Gastrocnemius medialis (tissue), 4 donors: ENCODE measurements at places on chromosomes 16 and 17. TPM values are rescaled to one million over a fixed set of nuclear protein-coding genes. Genes with fewer than 3 reads are reported as not detected.

Gene FLOT2
- 15.3 TPM for total RNA-seq

Gene HOXB2
- total RNA-seq = 22.1 TPM

Gene SLC35G6
- total RNA-seq = not detected

Gene NSMCE1
- total RNA-seq = 23.4 TPM

Gene IRX5
- total RNA-seq = 3.2 TPM

Gene ASIC2
- total RNA-seq = not detected

Gene KCTD19
- not detected for total RNA-seq

Gene ATP2A3
- total RNA-seq = 0.95 TPM

Gene TPSD1
- 2.5 TPM for total RNA-seq

DNA sequence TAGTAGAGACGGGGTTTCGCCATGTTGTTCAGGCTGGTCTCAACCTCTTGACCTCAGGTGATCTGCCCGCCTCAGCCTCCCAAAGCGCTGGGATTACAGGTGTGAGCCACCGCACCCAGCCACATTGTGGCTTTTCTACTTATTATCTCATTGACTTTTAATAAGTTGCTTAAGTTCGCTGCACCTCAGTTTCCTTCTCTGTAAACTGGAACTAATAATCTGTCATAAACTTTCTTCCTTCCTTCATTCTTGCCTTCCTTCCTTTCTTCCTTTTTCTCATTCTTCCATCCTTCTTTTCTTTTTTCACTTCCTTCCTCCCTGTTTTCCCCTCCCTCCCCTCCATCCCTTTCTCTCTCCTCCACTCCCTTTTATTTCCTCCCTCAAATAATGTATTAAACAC is 192.2 kb downstream of the MAF start:
- H3K27me3 ChIP-seq = no peaks in the 10 kb centered on the region
- no peaks in the 10 kb centered on the region for H3K4me1 ChIP-seq
- DNase-seq = no peak
- H3K36me3 ChIP-seq = no peaks in the 10 kb centered on the region

GRCh38 chr16:79717333-79718137 is 117.0 kb upstream of the MAF start:
- H3K27ac ChIP-seq = no peak overlapping the region
- no peaks in the 10 kb centered on the region for H3K27me3 ChIP-seq
- H3K4me3 ChIP-seq = no peak overlapping the region
- no peak for DNase-seq
- no peaks in the 10 kb centered on the region for H3K4me1 ChIP-seq
- no peaks in the 10 kb centered on the region for H3K36me3 ChIP-seq

- no peak overlapping the region for H3K27ac ChIP-seq
- no peak overlapping the region for H3K4me3 ChIP-seq
- DNase-seq = no peak
Observed at GRCh38 chr17:69093279-69093789, 32.6 kb upstream of the ABCA9 start.

DNA sequence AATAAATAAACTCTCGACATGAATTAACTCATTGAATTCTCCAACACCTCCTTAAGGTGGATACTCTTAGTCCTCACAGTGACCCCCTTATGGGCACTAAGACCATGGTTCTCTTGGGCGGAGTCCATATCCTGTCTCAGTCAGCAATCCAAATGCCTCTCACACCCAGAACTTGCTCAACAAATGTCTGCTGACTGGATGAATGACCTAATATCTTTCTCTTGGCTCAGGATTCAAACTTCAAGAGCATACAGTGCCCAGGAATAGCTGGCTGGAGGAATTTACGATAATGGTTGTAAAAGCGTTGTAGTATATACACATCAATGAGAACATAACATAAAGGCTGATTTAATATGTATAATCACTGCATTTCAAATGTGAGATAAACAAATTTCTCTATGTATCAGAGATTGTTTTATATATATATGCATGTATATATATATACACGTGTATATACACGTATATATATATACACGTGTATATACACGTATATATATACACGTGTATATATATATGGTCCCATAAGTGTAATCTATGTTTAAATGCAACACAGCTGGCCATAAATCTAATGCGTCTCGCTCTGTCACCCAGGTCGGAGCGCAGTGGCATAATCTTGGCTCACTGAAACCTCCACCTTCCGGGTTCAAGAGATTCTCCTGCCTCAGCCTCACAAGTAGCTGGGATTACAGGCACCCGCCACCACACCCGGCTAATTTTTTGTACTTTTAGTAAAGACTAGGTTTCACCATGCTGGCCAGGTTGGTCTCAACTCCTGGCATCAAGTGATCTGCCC is 6.5 kb upstream of the UBB start:
- DNase-seq = peak; percentile 48
- H3K4me1 ChIP-seq = peaks cover 28% of the 10 kb centered on the region
- no peak overlapping the region for H3K4me3 ChIP-seq
- no peaks in the 10 kb centered on the region for H3K36me3 ChIP-seq
- H3K27me3 ChIP-seq = no peaks in the 10 kb centered on the region
- H3K27ac ChIP-seq = peak overlapping the region; percentile 86

DNA sequence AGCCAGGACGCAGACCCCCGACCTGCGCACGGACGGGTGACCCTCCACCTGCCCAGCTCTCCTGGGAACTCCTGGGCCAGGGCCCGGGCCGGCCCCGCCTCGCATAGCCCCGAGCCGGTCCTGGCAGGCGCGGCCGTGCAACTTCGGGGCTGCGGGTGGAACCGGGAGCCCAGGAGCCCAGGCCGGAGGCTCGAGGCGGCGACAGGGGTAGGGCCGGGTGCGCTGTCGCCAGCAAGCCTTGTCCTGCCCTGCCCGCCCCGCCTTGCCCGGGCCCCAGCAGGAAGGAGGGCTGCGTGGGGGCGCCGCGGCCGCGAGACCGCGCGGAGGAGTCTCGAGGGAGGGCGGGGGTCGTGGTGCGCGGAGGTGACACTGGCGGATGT is 408 bp downstream of the LMF1 start:
- peaks cover 16% of the 10 kb centered on the region for H3K4me1 ChIP-seq
- H3K27ac ChIP-seq = peak overlapping the region; percentile 88
- DNase-seq = no peak
- peak overlapping the region; percentile 71 for H3K4me3 ChIP-seq
- peaks cover 8% of the 10 kb centered on the region for H3K27me3 ChIP-seq
- no peaks in the 10 kb centered on the region for H3K36me3 ChIP-seq

GRCh38 chr17:49349541-49349940 is 12.5 kb downstream of the ZNF652 start:
- H3K4me3 ChIP-seq = no peak overlapping the region
- no peak for DNase-seq

- no peaks in the 10 kb centered on the region for H3K27me3 ChIP-seq
- peaks cover 34% of the 10 kb centered on the region for H3K36me3 ChIP-seq
- no peak overlapping the region for H3K4me3 ChIP-seq
- H3K27ac ChIP-seq = peak overlapping the region; percentile 82
Observed at GRCh38 chr16:87351320-87351698, 32.3 kb downstream of the FBXO31 start.

- no peak overlapping the region for H3K4me3 ChIP-seq
- H3K4me1 ChIP-seq = no peaks in the 10 kb centered on the region
- no peaks in the 10 kb centered on the region for H3K27me3 ChIP-seq
- no peaks in the 10 kb centered on the region for H3K36me3 ChIP-seq
Observed at GRCh38 chr16:78437352-78437968, 338.0 kb downstream of the WWOX start.

- no peak overlapping the region for H3K4me3 ChIP-seq
- no peaks in the 10 kb centered on the region for H3K27me3 ChIP-seq
- DNase-seq = no peak
- no peaks in the 10 kb centered on the region for H3K36me3 ChIP-seq
- H3K4me1 ChIP-seq = no peaks in the 10 kb centered on the region
Observed at GRCh38 chr17:63138713-63139112, 172.7 kb downstream of the TANC2 start.

DNA sequence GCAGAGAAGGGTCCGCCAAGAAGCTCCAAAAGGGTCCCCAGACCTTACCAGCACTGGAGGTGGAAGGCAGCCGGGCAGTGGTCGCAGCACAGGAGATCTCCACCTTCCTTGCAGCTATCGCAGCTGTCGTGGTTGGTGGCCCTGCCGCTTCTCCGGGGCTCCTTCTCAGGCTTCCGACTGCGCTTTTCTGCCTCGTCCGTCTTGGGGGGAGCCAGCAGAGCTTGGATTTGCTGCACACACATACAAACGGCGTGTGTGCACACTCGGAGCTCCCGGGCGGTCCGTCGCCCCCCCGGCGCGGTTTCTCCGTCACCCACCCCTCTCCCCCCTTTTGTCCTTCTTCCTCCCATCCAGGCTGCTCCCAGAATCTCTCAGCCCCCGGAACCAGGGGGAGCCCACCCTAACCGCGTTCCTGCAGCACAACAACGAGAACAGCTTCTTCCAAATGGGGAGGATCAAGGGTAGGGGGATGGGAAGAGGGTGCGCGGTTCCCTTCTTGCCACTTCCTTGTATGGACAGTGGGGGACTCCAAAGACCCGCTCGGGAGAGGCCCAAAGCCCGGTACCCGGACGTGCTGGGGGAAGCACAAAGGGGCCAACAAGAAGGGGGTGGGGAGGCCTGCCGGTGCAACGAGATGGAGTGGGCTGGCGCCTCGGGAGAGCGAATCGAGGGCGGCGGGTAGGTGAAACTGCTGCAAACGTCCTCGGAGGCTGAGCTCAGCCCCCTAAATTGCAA is 1.1 kb downstream of the PHF12 start:
- H3K27me3 ChIP-seq = no peaks in the 10 kb centered on the region
- peak; percentile 18 for DNase-seq
- peak overlapping the region; percentile 97 for H3K27ac ChIP-seq

- DNase-seq = no peak
- H3K4me1 ChIP-seq = peaks cover 10% of the 10 kb centered on the region
- H3K27me3 ChIP-seq = no peaks in the 10 kb centered on the region
Observed at GRCh38 chr17:57619061-57619937, 125.8 kb downstream of the CCDC182 start.

DNA sequence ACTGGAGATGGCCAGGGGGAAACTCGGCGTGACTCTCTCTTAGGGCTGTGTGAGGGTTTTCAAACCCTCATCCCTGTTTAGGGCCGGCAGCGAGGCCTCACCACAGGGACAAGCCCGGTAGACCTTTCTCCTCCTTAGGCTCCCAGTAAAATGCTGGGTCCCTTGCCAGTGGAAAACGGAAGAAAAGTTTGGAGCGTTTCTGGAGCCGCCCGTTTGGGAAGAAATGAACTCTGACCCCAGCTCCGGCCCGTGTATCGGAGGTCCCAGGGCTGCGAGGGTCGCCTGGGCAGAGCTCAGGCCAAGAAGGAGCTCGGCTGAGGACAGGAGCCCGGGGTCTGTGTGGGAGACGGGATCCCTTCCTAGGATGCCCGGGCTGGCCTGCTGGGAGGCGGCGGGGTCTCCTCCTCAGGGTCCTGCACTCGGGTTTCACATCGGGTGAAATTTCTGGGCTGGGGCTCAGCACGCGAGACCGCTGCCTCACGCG is 23.2 kb downstream of the ZNF213 start:
- peak overlapping the region; percentile 75 for H3K27ac ChIP-seq
- no peak for DNase-seq
- peaks cover 59% of the 10 kb centered on the region for H3K27me3 ChIP-seq
- peak overlapping the region; percentile 67 for H3K4me3 ChIP-seq

GRCh38 chr16:64864232-64864809 is 257.5 kb downstream of the CDH11 start:
- peaks cover 5% of the 10 kb centered on the region for H3K4me1 ChIP-seq
- no peak for DNase-seq
- no peaks in the 10 kb centered on the region for H3K36me3 ChIP-seq

- DNase-seq = no peak
- H3K27ac ChIP-seq = no peak overlapping the region
- no peaks in the 10 kb centered on the region for H3K27me3 ChIP-seq
- H3K4me3 ChIP-seq = no peak overlapping the region
- no peaks in the 10 kb centered on the region for H3K4me1 ChIP-seq
Observed at GRCh38 chr17:12642034-12642433, 23.7 kb upstream of the MYOCD start.

DNA sequence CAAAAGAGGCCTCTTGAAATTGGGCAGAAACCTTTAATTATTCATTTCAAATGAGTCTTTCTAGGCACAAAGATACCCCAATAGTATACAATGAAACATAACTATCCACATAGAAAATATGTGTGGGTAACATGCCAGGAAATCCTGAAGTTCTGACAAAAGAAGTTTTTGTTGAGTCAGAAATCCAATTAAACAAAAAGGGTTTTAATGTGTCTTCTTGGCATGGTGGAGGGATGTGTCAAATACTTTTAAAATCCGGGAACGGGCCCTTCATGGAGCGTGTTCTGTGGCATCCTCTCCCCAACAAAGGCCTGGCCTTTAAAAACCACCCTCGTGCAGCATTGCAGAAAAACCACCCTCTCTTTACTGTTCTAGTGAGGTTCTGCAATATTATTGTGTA is 14.2 kb downstream of the CDRT4 start:
- H3K4me1 ChIP-seq = peaks cover 30% of the 10 kb centered on the region
- no peaks in the 10 kb centered on the region for H3K27me3 ChIP-seq
- H3K27ac ChIP-seq = no peak overlapping the region
- DNase-seq = no peak

GRCh38 chr17:44333371-44333770 is 8.7 kb upstream of the SLC25A39 start:
- H3K27me3 ChIP-seq = no peaks in the 10 kb centered on the region
- peaks cover 5% of the 10 kb centered on the region for H3K4me1 ChIP-seq
- no peak overlapping the region for H3K27ac ChIP-seq

GRCh38 chr16:84918006-84918909 is 93.1 kb downstream of the ZDHHC7 start:
- H3K4me1 ChIP-seq = peaks cover 17% of the 10 kb centered on the region
- H3K36me3 ChIP-seq = no peaks in the 10 kb centered on the region
- H3K27me3 ChIP-seq = peaks cover 32% of the 10 kb centered on the region
- H3K27ac ChIP-seq = no peak overlapping the region
- no peak overlapping the region for H3K4me3 ChIP-seq

GRCh38 chr17:7915179-7915610 is 894 bp downstream of the RNF227 start:
- no peak for DNase-seq
- peaks cover 2% of the 10 kb centered on the region for H3K36me3 ChIP-seq
- peaks cover 17% of the 10 kb centered on the region for H3K4me1 ChIP-seq
- H3K4me3 ChIP-seq = peak overlapping the region; percentile 80
- peak overlapping the region; percentile 92 for H3K27ac ChIP-seq

- no peak for DNase-seq
- no peaks in the 10 kb centered on the region for H3K4me1 ChIP-seq
- H3K27me3 ChIP-seq = no peaks in the 10 kb centered on the region
- no peak overlapping the region for H3K4me3 ChIP-seq
- H3K36me3 ChIP-seq = peaks cover 92% of the 10 kb centered on the region
Observed at GRCh38 chr17:7502171-7502847, 18.1 kb downstream of the POLR2A start.

- no peaks in the 10 kb centered on the region for H3K4me1 ChIP-seq
- DNase-seq = no peak
- no peak overlapping the region for H3K4me3 ChIP-seq
- H3K27ac ChIP-seq = no peak overlapping the region
- no peaks in the 10 kb centered on the region for H3K27me3 ChIP-seq
Observed at GRCh38 chr16:74635303-74635702, 28.4 kb upstream of the GLG1 start.
